Natural killer cell treated with Interleukin-12 subunit alpha and Interleukin-12 subunit beta and Interleukin-15 and Interleukin-18, amount 100 ng/mL, for 72 hours (primary cell): ENCODE measurements at places on chromosomes 6 and 20. TPM values are rescaled to one million over a fixed set of nuclear protein-coding genes. Genes with fewer than 3 reads are reported as not detected.

DNA sequence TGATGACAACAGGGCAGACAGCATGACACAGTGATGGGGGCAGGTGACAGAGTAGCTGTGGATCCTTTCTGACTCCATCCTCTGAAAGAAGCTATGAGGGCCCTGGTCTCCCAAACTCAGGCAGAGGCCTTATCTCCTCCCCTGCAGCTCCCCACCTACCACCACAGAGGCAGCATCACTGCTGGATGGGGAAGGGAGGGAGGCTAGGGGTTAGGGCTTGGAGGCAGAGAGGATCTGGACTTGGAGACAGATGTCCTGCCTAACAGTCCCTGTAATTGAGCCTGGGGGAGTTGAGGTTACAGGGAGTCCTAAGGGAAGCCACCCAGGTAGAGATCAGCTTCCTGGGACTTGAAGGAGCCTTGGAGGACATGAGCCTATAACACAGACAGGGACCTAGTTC lies 37.9 kb downstream of the FAM110A start:
- no peaks in the 10 kb centered on the region for H3K36me3 ChIP-seq
- no peak for DNase-seq
- peaks cover 8% of the 10 kb centered on the region for H3K27me3 ChIP-seq
- H3K4me3 ChIP-seq: no peak overlapping the region

DNA sequence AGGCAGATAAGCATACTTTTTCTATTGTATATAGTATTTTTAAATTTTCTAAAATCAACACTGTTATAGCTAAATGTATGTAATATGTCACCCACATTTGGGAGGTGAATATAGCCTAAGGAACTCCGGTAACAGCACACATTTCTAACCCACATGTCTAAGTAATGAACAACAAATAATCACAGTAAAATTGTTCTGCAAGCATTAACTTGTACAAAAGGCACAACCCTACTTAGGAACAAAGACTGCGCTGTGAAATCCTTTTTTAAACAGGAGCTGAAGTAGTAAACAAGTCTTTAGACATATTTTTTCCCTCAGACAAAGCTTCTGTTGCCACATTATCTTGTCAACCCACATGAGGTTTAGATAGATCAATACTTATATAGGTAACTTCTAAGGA lies 872.4 kb upstream of the SLC35B3 start:
- H3K4me1 ChIP-seq: no peaks in the 10 kb centered on the region
- DNase-seq: no peak
- H3K27ac ChIP-seq: no peak overlapping the region
- H3K36me3 ChIP-seq: peaks cover 4% of the 10 kb centered on the region
- H3K4me3 ChIP-seq: no peak overlapping the region

DNA sequence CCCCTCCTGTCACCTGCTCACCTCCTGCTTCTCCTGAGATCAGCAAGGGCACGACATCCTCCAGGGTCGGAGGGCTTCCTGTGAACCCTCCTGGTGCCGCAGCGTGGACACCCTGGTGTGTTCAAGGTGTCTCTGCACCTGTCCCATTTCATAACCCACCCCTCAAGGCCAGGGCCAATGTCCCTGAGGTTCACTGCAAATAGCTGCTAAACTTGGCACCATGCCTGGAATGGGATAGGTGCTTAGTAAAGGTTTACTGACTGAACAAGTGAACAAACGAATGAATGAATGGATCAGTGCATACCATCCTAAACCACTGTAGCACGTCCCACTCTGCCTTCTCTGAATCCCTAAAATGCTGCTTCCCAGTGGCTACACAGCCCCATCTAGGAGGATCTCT lies 35.0 kb downstream of the SIRPA start:
- H3K27me3 ChIP-seq: peaks cover 30% of the 10 kb centered on the region
- no peak for DNase-seq
- H3K4me1 ChIP-seq: no peaks in the 10 kb centered on the region
- H3K27ac ChIP-seq: no peak overlapping the region

- no peak for DNase-seq
- no peak overlapping the region for H3K27ac ChIP-seq
- H3K27me3 ChIP-seq: no peaks in the 10 kb centered on the region
- H3K4me3 ChIP-seq: no peak overlapping the region
Measured at GRCh38 chr6:104095661-104096416, 763.9 kb downstream of the HACE1 start.

GRCh38 chr6:24537082-24537699 lies 42.4 kb downstream of the ALDH5A1 start:
- no peaks in the 10 kb centered on the region for H3K36me3 ChIP-seq
- no peak overlapping the region for H3K4me3 ChIP-seq
- no peaks in the 10 kb centered on the region for H3K4me1 ChIP-seq
- H3K27ac ChIP-seq: no peak overlapping the region
- DNase-seq: no peak

DNA sequence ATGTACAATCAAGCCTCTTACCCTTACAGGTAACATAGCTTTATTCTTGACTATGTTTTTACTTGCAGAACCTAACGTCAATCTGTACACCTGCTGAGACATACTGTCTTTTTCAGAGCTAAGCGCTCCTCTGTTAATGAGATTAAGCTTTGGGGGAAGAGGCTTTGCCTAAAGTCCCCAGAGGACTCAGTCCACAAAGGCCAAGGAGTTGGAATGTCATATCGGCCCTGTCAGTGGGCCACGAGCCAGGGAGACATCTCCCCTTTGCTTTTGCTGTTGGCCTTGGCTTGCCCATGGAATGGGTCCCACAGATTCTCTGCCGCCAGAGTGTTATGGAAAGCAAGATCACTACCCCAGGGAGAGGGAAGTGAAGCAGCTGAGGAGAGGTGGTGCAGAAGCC lies 64.1 kb upstream of the SOX4 start:
- H3K4me3 ChIP-seq: no peak overlapping the region
- peaks cover 23% of the 10 kb centered on the region for H3K27me3 ChIP-seq
- no peak for DNase-seq

DNA sequence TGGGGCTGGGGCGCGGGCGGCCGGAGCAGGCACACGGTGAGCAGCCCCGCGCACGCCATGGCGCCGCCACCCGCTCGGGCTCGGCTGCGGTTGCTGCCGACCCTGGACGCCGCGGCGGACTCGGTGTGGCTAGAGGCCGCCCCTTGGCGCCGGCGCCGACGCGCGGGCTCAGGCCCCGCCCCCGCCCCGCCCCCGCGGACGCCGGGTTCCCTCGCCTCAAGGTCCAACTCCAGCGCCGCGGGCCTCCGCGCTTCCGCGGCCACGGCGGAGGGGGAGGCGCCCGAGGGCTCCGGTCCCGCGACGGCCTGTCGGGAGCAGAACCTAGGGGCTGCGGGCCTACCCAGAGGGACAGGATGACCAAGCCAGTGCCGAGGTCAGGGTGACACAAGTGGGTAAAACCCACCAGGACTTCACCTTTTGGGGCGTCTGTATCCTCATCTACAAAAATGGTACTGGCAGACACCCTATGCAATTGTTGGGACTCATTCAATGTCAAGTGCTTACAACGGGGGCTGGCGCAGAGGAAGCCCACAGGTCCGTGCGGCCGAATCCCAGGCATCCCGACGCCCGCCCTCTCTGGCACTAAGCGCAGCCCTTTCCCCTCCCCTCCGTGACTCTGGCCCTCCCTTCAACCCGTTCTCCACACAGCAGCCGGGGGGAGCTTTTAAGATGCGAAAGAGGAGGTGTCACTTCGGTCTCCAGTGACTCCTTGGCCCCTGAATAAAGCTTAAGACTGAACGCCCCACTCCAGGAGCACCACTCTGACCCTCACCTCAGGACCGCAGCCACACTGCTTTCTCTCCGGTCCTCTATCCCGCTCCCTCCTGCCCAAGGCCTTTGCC lies at the start of gene NECAB3:
Gene NECAB3, minus strand, starts transcription at position 135 of the 842 bp plus-strand sequence. Its CDS starts 76 bp downstream, at position 59.
- no peaks in the 10 kb centered on the region for H3K36me3 ChIP-seq
- peaks cover 22% of the 10 kb centered on the region for H3K4me1 ChIP-seq
- DNase-seq: peak; percentile 84
- no peaks in the 10 kb centered on the region for H3K27me3 ChIP-seq
- peak within 1 kb of the TSS; percentile 98 for H3K4me3 ChIP-seq
- peak within 1 kb of the TSS; percentile 58 for H3K27ac ChIP-seq

GRCh38 chr20:7285918-7286556 lies 518.6 kb downstream of the BMP2 start:
- no peaks in the 10 kb centered on the region for H3K27me3 ChIP-seq
- H3K4me1 ChIP-seq: no peaks in the 10 kb centered on the region
- DNase-seq: no peak
- H3K27ac ChIP-seq: no peak overlapping the region
- H3K4me3 ChIP-seq: no peak overlapping the region
- no peaks in the 10 kb centered on the region for H3K36me3 ChIP-seq

GRCh38 chr20:6665621-6666355 lies 101.7 kb upstream of the BMP2 start:
- no peak overlapping the region for H3K27ac ChIP-seq
- no peak overlapping the region for H3K4me3 ChIP-seq
- peaks cover 27% of the 10 kb centered on the region for H3K4me1 ChIP-seq
- no peaks in the 10 kb centered on the region for H3K27me3 ChIP-seq
- no peak for DNase-seq
- H3K36me3 ChIP-seq: no peaks in the 10 kb centered on the region

Gene OR2H1
- total RNA-seq: not detected
